ENCODE measurements at places on chromosomes 6 and 20.

- DNase-seq, result no peak
Observed at GRCh38 chr6:19327661-19328060, 509.5 kb upstream of the ID4 start.

- DNase-seq, result no peak
Observed at GRCh38 chr20:44357555-44358125, 2.1 kb downstream of the HNF4A start.

GRCh38 chr6:90123831-90124230 is 172.8 kb downstream of the BACH2 start:
- DNase-seq, result peak; percentile 27

- peak; percentile 60 for DNase-seq
Observed at GRCh38 chr6:128500014-128500413, 20.4 kb downstream of the PTPRK start.

- DNase-seq, result peak; percentile 46
Observed at GRCh38 chr20:20491110-20491783, 123.3 kb downstream of the INSM1 start.

- no peak for DNase-seq
Observed at GRCh38 chr6:8904754-8905153, 469.4 kb upstream of the SLC35B3 start.

DNA sequence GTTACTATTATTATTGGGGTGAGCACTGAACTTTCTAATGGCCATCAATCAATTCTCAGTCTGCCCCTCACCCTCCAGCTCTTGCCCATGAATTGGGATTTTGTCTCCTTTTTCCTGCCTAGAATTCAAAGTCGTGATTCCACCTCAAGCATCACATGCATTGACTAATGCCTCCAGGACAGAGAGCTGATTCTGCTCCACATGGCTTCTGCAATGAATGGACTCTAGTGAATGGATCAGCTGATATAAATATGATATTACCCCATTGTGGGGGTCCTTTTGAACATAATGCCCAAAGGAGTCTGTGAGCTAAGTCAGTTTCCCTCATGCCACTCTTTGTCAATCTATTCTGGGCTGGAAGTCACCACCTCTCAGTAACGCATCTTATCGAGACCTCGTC is 126.4 kb downstream of the OPN5 start:
- DNase-seq, result no peak

- no peak for DNase-seq
Observed at GRCh38 chr20:45940053-45940452, 5.6 kb downstream of the PCIF1 start.

- DNase-seq, result no peak
Observed at GRCh38 chr6:109059571-109060021, 35.0 kb downstream of the SESN1 start.
